ENCODE measurements at places on chromosomes 7 and 10. TPM values are rescaled to one million over a fixed set of nuclear protein-coding genes. Genes with fewer than 3 reads are reported as not detected.

- no peaks in the 10 kb centered on the region for H3K36me3 ChIP-seq
- no peak for DNase-seq
- no peaks in the 10 kb centered on the region for H3K27me3 ChIP-seq
- no peak overlapping the region for H3K4me3 ChIP-seq
- H3K27ac ChIP-seq: no peak overlapping the region
Observed at GRCh38 chr7:24739306-24739705, 18.0 kb downstream of the GSDME start.

- no peaks in the 10 kb centered on the region for H3K4me1 ChIP-seq
- no peak for DNase-seq
- no peaks in the 10 kb centered on the region for H3K27me3 ChIP-seq
- no peak overlapping the region for H3K27ac ChIP-seq
- peaks cover 5% of the 10 kb centered on the region for H3K36me3 ChIP-seq
Observed at GRCh38 chr10:68010426-68010940, 64.6 kb downstream of the HERC4 start.

DNA sequence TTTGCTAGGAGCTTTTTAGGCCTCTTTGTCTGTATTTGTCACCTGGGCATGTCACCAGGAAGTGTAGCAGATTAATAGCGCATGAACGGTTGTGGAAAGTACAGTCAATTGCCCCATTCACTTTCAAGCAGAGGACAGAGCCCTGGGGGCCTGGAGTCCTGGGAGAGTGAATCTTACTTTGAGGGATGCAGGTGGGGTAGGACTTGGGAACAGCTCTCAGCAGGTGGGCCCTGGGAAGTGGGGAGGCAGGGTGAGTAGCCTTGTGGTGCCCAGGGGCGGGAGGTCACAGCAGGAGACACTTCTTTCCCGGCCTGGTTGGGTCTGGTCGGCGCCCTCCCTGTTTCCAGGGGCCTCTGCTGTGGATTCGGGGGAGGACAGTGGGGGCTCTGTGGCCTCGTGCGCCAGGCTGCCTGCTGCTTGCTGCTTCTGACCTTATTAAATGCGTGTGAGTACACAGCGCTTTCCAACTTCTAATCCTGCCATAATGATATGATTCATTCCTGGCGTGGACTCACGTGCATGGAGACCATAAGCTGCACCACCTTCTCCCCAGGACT is 51.6 kb upstream of the AQP1 start:
- H3K27me3 ChIP-seq: no peaks in the 10 kb centered on the region
- DNase-seq: no peak
- H3K4me1 ChIP-seq: no peaks in the 10 kb centered on the region
- no peak overlapping the region for H3K27ac ChIP-seq

GRCh38 chr7:92517631-92518030 is 10.7 kb downstream of the PEX1 start:
- H3K4me1 ChIP-seq: no peaks in the 10 kb centered on the region
- no peak overlapping the region for H3K27ac ChIP-seq
- no peaks in the 10 kb centered on the region for H3K27me3 ChIP-seq
- DNase-seq: no peak
- H3K4me3 ChIP-seq: no peak overlapping the region
- no peaks in the 10 kb centered on the region for H3K36me3 ChIP-seq

- no peaks in the 10 kb centered on the region for H3K4me1 ChIP-seq
- H3K36me3 ChIP-seq: no peaks in the 10 kb centered on the region
- no peaks in the 10 kb centered on the region for H3K27me3 ChIP-seq
Observed at GRCh38 chr7:117837841-117838240, 35.4 kb downstream of the CTTNBP2 start.

DNA sequence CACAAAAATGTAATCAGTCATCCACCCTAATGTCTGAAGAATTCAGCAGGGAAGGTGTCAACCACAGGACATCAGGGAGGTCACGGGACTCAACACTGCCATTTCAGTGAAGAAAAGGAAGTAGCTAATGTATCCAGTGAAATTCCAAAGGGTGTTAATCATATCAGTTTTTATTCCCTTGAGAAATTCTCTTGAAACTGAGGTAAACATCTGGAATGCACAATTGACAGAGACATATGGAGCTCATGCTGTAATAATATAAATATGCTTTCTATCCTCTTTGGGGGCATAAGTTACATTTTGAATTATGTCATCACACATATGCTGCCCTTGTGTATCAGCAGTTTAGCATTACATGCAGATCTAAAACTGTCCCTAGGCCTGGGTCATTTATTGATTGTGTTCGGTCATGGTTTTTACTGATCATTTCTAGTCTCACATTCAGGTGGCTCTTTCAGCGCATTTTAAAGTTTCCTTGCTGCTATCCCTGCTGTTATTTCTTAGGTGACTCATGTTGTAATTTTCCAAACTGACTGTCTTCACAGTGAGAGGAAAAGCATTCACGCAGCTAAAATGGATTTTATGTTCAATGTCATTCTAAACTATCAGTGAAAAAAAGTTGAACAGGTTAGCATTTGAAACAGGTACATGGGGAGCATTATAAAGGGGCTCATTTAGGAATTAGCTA is 273.9 kb downstream of the TSPAN12 start:
- H3K36me3 ChIP-seq: no peaks in the 10 kb centered on the region
- no peaks in the 10 kb centered on the region for H3K4me1 ChIP-seq
- no peak overlapping the region for H3K27ac ChIP-seq
- no peak for DNase-seq

DNA sequence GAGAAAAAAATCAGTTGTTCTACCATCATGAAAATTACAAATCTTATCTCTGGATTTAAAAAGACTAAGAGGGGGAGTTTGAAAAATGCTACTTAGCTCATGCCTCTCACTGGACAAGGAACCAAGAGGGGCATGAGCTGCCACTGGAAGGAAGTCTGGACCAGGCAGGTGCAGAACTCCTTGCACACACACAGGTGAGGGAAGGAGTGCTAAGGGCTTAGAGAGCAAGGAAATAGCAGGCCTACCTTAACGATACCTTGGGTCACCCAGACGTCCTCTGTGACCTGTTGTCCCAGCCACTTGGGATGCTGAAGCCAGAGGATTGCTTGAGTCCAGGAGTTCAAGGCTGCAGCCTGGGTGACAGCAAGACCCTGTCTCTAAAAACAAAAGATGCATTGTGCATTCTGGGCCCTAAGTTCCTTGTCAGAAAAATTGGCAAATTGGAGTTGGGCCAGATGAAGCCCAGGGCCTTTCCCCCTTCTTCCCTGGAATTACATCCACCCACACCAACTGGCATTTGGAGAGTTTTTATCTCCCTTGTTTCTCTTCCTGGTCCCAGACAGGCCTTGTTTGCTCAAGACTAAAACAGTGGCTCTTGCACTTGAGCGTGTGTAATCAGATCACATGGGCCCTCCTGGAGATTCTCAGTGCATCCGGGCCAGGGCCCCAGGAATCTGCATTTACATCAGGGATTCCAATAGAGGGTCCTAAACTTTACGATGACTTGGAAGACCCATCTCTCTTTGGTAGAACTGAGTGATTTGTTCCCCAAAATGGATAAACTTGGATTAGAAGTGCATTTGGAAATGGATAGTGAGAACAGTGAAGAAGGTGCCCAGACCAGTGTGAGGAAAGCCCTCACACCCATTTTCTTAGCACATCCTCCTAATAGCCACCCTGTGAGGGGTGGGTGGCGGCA is 3.0 kb downstream of the DDIT4 start:
- DNase-seq: no peak
- H3K27ac ChIP-seq: no peak overlapping the region
- no peak overlapping the region for H3K4me3 ChIP-seq
- H3K4me1 ChIP-seq: no peaks in the 10 kb centered on the region
- no peaks in the 10 kb centered on the region for H3K36me3 ChIP-seq
- H3K27me3 ChIP-seq: peaks cover 2% of the 10 kb centered on the region

DNA sequence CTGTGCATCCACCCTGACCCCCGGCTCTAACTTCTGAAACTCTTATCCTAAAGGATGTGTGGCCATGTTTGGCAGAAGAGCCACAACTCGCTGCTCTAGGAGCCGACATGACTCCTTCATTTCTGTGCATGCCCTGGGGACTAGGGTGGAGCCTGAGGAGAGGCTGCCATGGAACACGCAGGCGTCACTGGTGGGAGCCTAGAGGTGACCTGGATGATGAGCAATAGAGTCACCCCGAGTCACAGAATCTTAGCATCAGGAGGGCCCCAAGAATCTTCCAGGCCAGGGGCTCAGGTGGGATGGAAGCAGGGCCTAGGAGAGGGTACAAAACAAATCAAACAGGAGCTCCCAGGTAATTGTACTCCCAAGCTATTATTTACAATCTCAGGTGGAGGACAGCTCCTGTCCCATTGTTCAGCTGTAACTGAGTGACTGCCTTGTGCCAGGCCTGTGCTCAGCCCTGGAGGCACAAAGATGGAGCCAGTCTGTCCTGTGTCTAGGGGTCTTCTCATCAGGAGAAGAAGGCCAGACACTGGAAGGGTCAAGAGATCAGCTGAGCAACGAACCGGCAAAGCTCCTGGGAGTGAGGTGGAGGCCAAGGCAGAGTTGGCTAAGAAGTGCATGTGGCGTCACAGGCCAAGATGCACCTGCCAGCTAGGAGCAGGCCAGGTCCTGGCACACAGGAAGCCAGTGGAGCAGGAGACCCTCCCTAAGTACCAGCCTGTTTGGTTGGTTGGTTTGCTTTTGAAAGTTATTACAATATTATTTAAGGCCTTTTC is 5.8 kb upstream of the ZNF22 start:
- DNase-seq: peak; percentile 46
- H3K27ac ChIP-seq: peak overlapping the region; percentile 66
- H3K4me3 ChIP-seq: no peak overlapping the region

- H3K27ac ChIP-seq: no peak overlapping the region
- peak; percentile 47 for DNase-seq
- H3K4me3 ChIP-seq: no peak overlapping the region
- no peaks in the 10 kb centered on the region for H3K36me3 ChIP-seq
Observed at GRCh38 chr7:99953649-99954048, 22.2 kb downstream of the AZGP1 start.

GRCh38 chr10:53606981-53607380 is 834.4 kb upstream of the MBL2 start:
- no peaks in the 10 kb centered on the region for H3K4me1 ChIP-seq
- no peaks in the 10 kb centered on the region for H3K27me3 ChIP-seq
- no peak for DNase-seq
- no peak overlapping the region for H3K4me3 ChIP-seq
- H3K36me3 ChIP-seq: no peaks in the 10 kb centered on the region

DNA sequence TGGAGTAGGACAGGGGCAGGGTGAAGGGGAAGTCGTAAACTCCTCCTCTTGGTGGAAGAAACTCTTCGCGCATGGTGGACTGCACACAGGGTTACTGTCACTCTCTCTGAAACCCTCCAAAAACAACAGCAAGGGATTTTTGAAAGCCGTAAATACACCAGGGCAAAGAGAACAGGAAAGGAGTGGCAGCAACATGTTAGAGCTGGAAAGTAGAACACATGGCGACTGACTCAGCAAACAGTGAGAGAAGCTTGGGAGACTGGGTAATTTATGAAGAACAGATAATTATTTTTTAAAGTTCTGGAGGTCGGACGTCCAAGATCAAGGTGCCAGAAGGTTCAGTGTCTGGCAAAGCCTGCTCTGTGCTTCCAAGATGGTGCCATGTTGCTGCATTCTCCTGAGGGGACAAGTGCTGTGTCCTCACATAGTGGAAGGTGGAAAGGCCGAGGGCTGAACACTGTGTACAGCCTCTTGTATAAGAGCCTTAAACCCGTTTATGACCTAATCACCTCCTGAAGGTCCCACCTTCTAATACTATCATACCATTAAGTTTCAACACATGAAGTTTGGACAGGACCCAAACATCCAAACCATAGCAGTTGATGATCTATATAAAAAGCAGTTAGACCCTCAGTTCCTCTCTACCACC is 22.5 kb upstream of the C10orf53 start:
- no peak overlapping the region for H3K4me3 ChIP-seq
- H3K36me3 ChIP-seq: no peaks in the 10 kb centered on the region
- DNase-seq: no peak
- no peaks in the 10 kb centered on the region for H3K27me3 ChIP-seq
- H3K4me1 ChIP-seq: no peaks in the 10 kb centered on the region

DNA sequence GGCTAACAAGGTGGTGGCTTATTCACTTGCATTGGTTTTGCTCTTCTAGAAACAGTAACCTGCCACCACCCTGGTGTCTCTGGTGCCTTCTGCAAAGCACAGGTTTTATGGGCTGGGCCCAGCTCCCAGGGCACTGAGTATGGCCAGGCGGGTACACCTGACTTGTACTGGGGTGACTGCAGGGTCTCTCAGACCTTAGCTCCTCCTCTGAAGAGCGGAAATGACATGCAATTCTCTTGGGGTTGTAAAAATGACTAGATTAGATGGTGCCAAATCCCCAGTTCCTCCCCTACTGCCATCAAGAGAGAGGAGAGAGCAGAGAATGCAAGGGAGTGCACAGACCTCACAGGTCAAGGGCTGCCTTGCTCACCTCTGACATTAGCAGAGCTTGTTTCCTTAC is 14.7 kb downstream of the ESYT2 start:
- peaks cover 7% of the 10 kb centered on the region for H3K4me1 ChIP-seq
- peak; percentile 60 for DNase-seq
- H3K4me3 ChIP-seq: no peak overlapping the region
- H3K27me3 ChIP-seq: no peaks in the 10 kb centered on the region

DNA sequence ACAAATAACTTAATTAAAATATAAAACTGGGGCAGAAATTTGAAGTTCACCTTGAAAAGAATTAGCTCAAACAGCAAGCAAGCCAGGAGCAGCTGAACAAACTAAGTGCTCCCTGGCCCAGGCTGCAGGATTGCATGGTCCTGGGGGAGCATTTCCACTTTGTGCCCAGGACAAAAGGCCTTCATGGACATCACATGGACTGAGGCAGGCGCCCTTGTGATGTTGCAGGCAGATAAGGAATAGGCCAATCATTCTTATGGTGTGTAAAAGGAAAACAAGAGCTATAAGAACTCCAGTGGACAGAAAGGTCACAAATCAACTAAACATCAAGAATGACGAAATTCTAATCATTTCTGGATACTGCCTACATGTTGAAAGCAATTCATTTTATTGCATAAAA is 17.5 kb upstream of the TECTB start:
- H3K27me3 ChIP-seq: no peaks in the 10 kb centered on the region
- H3K36me3 ChIP-seq: no peaks in the 10 kb centered on the region
- no peak overlapping the region for H3K4me3 ChIP-seq

- no peaks in the 10 kb centered on the region for H3K4me1 ChIP-seq
- no peak overlapping the region for H3K27ac ChIP-seq
- no peak overlapping the region for H3K4me3 ChIP-seq
- no peaks in the 10 kb centered on the region for H3K36me3 ChIP-seq
Observed at GRCh38 chr7:157423348-157423747, 86.5 kb downstream of the DNAJB6 start.

GRCh38 chr7:122726881-122727280 is 24.2 kb upstream of the RNF148 start:
- peaks cover 2% of the 10 kb centered on the region for H3K27me3 ChIP-seq
- H3K4me3 ChIP-seq: no peak overlapping the region
- no peak overlapping the region for H3K27ac ChIP-seq
- no peaks in the 10 kb centered on the region for H3K4me1 ChIP-seq
- DNase-seq: no peak
- no peaks in the 10 kb centered on the region for H3K36me3 ChIP-seq

- peaks cover 4% of the 10 kb centered on the region for H3K36me3 ChIP-seq
- no peaks in the 10 kb centered on the region for H3K4me1 ChIP-seq
- no peak overlapping the region for H3K4me3 ChIP-seq
- no peaks in the 10 kb centered on the region for H3K27me3 ChIP-seq
- H3K27ac ChIP-seq: no peak overlapping the region
Observed at GRCh38 chr10:103897241-103897774, 20.7 kb downstream of the STN1 start.

The ITIH2 gene
- 0.48 TPM for total RNA-seq

The TMEM130 gene
- 15.3 TPM for total RNA-seq

The TMEM72 gene
- not detected for total RNA-seq

The MEIG1 gene
- not detected for total RNA-seq

The INPP5A gene
- total RNA-seq: 66.4 TPM

The GDF2 gene
- not detected for total RNA-seq

The RAPGEF5 gene
- total RNA-seq: 77.1 TPM

The PLXDC2 gene
- total RNA-seq: 87.1 TPM

The ADAP1 gene
- total RNA-seq: 10.8 TPM

The OPALIN gene
- total RNA-seq: not detected

All from aorta (tissue), 5 donors.